Naive thymus-derived CD8-positive, alpha-beta T cell (primary cell): ENCODE measurements at places on chromosomes 12 and 14.

DNA sequence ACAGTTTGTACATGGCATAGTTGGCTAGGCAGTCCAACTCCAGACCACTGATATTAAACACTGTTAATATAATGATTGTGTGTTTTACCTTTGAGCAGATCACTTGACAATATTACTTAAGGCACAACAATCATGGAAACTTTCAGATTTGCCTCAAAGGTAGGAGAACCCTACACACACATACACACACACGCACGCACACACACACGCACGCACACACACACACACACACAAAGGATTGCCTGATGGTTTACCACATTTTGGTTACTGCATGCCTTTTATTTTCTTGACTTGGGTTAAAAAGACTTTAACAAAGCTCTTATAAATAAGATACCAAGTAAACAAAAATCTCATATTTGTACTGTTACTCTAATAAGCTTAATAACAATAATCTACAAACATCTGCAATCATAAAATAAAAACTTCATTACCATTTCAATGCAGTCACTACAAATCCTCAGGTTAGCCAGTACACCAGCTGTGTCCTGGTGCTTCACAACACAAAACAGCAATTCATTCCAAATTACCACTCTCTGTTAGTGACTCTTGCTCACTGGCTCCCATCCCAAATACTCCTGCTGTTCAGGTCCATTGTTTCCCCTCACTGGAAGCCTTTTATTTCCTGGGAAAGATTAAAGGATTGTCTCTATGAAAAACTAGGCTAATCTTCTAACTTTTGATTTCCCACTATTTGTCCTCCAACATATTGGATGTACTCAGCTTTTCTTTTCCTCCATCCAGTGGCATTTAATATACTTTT, 175.2 kb upstream of the ATP2B1 start:
- no peak for DNase-seq

- no peak for DNase-seq
Observed at GRCh38 chr14:20580242-20580641, 7.6 kb downstream of the RNASE11 start.

GRCh38 chr14:39974036-39974435, 541.8 kb upstream of the FBXO33 start:
- DNase-seq: no peak

GRCh38 chr14:21191809-21192446, 36.1 kb upstream of the OR5AU1 start:
- peak; percentile 54 for DNase-seq

DNA sequence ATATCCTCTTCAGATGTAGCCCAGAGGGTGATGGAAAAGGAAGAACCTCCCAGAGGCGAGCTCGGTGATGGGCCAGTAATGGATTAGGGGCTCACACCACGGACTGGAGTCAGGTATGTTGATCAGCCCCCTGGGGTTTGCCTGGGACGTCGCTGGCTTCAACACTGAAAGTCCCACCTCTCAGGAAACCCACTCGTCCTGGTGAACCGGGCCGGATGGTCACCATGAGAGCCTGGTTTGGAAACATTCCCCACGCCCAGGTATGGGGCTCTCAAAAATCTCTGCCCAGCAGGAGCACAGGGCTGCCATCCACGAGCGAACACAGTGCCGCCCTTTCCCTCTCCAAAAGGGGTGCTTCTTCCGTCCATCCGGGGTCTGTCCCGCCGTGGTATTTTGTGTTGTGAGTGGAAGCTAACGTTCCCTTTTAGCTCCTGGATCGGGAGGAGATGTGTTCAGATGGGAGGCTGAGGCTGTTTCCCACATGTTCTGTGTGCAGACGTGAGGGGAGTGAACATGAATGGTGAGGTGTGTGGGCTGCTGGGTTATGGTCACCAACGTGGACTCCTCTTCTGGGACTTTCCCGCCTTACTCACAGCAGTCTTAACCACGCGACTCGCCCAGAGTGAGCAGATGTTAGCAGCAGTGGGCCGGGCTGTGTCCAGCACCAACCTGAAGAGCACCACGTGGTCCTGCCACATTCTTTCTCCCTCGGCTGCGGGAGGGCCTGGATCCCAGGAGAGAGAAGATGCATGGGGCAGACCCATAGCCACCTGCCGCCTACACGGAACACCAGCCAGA, 139.2 kb downstream of the KIF26A start:
- no peak for DNase-seq
